Forelimb muscle (tissue), 1 donor: ENCODE measurements at places on chromosomes 13 and 19.

GRCh38 chr13:75978818-75979217 is 342.7 kb downstream of the LMO7 start:
- DNase-seq = no peak

- no peak for DNase-seq
These were observed 126.2 kb upstream of the FNDC3A start for GRCh38 chr13:48849515-48849914.

GRCh38 chr13:38543561-38543960 is 143.3 kb upstream of the FREM2 start:
- DNase-seq = no peak

- DNase-seq = no peak
These were observed 10.4 kb downstream of the ADGRE2 start for GRCh38 chr19:14768001-14768400.

DNA sequence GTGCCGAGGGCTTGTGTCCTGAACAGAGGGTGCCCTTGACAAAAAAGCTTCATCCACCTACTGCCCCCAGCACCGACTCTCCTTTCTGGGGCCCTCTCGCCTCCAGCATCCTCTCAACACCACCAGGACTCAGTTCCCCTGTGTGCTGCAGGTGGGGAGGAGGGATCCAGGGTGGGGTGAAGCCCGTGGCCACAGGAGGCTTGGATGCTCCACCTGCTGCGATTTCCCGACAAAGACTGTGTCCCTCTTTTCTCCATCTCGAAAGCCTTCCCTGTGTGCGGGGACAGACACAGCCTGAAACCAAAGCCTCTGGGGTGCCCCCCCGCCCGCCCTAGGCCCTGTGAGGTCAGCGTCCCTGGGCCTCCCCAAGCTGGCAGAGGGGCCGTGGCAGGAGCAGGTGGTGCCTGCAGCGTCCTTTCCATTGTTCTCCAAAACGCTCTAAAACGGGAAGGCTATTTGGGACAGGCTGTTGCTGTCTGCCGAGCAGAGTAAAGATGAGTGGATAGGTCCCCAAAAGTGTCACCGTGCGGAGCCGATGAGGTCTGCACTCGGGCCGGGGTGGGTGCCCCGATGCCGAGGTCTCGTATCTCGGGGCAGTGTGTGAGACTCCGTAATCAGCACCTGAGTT is 185.7 kb downstream of the PTPRS start:
- no peak for DNase-seq

- DNase-seq = no peak
These were observed 29.7 kb downstream of the NKPD1 start for GRCh38 chr19:45130888-45131615.

GRCh38 chr13:89150362-89150761 is 1479.2 kb downstream of the SLITRK5 start:
- no peak for DNase-seq

DNA sequence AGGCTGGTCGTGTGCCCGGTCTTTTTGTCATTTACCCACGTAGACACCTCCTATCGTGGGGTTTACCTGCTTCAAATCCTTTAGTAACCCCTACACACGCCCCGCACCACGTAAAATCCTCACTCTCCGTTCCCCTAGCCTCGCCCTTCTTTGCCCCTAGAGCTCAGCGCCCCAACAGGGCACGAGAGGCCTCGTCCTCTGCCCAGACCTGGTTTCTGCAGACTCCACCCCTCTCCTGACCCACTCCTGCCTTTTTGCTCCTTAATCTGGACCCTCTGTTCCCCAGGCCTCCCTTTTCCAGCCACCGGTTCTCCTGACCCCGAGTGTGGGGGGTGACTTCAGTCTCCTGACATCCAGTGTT is 412 bp downstream of the ZNF528 start:
- no peak for DNase-seq

- DNase-seq = no peak
These were observed 59.0 kb downstream of the SMARCA4 start for GRCh38 chr19:11019824-11020223.

DNA sequence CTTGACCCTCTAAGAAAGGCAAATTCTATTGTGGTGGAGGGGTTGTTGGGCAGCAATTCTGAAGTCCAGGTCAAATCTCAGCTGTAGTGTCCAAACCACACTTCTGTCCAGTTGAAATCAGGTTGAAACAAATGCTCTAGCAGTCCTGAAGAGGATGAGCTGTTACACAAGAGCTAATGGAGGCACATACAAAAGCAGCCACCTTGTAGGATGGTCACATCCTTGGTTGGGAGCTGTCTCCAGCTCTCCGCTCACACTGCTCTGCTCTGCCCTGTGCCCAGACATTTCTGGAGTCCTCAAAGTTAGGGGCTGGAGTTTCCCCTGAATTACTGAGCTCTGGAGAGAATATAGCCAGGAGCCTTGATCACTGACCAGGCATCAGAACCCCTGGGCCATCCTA is 47.2 kb downstream of the GPR12 start:
- no peak for DNase-seq

DNA sequence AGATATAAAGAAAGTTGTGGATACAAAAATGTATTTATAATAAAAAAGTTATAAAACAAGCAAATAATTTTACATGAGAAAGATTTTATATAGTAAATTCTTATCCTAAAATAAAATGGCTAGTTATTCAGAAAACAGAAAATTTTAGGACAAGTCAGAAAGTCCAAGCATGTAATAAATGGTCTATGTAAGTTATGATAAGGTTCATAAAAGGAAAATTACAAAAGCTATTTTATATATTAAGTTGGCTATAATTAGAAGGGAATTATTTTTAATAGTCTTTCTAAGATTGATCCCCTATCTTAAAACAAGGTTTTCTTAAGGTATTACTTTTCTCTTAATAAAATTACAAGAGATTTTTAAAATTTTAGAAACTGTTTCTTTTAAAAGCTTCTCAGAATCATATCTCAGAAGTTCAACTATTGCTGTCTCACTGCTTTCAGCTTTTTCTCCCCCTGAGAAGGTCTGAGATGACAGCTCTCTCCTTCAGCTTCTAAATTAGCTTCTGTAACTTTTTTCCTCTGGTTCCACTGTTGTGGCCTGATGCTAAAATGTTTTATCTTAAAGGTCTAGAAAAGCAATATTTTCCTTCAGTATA is 8.7 kb downstream of the CCDC169 start:
- DNase-seq = no peak

GRCh38 chr19:49133621-49134454 is 14.5 kb downstream of the PPFIA3 start:
- DNase-seq = no peak

GRCh38 chr19:8593931-8594330 is 16.6 kb downstream of the ADAMTS10 start:
- DNase-seq = no peak

DNA sequence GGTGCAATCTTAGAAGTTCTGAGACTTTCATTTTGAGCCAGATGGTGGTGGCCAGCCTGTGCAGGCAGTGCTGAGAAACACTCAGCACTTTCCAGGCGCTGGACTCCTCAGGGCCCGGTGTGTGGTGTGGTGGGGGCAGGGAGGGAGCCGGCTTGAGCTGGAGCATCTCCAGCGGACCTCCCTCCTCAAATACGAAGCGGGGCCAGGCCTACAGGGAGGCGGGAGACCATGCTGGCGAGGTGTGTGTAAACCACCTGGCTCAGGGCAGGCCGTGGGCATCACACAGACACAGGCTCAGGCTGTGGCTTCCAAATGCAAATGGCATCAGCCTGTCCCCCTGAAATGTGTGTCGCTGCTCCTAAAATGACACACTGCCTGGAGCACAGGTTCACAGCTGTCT is 33.3 kb upstream of the RANBP3 start:
- no peak for DNase-seq

GRCh38 chr19:51025401-51025800 is 1.0 kb downstream of the KLK11 start:
- no peak for DNase-seq

GRCh38 chr13:21625366-21625765 is 21.4 kb upstream of the MICU2 start:
- DNase-seq = no peak

DNA sequence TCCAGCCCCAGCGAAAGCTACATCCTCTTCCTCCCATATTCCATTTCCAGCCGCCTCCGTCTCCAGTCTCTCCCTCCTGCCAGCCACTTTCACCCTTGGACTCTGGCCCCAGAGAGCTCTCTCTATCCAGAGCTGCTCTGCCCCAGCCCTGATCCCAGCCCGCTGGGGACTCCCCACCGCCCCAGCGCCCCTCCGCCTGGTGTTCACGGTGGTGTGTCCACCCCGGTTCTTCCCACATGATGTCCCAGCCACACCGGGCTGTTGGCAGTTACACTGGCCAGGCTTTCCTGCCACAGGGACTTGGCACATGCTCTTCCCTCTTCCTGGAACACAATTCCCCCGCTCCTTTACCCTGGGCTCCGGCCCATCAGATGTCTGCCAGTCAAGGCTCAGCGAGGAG is 11.3 kb upstream of the EMC10 start:
- DNase-seq = no peak

DNA sequence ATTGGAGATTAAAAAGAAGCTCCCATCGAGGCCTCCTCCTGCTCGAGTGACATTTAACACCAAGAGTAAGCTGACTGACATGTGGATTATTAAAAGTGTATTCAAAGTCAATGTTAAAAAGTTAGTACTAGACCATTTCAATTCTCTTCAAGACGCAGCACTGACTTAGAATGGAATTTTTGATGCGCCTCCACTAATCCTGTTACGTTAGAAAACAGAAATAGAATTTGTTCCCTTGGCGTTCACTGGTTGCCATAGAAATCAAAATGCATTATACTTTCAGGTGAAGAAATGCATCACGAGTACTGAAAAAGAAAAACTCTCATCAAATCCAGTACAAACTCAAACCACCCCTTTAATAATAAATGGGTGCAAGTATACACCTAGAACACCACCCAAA is 42.2 kb downstream of the BRD4 start:
- DNase-seq = no peak

DNA sequence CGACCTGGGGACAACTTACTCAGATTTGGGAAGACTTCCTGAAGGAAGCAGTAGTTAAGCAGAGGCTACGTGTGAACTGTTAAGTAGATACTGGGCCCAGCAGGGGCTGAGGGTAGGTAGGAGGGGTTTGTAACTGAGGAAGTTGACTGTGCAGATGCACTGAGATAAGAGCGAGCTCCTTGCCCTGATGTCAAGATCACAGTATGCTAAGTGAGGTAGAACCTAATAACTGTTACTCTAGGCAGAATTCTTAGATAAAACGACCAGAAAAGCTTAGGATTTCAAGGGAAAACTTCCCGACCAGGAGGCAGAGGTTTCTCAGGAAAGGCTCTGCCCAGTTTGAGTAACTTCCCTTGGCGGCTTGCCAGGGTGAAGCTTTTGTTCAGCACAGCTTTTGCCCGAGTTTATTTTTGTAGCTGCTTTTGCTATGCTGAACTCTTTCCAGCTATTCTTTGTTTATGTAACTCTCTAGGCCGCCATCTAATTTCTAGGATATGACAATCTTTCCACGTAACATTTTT is 632.1 kb downstream of the DIAPH3 start:
- no peak for DNase-seq

DNA sequence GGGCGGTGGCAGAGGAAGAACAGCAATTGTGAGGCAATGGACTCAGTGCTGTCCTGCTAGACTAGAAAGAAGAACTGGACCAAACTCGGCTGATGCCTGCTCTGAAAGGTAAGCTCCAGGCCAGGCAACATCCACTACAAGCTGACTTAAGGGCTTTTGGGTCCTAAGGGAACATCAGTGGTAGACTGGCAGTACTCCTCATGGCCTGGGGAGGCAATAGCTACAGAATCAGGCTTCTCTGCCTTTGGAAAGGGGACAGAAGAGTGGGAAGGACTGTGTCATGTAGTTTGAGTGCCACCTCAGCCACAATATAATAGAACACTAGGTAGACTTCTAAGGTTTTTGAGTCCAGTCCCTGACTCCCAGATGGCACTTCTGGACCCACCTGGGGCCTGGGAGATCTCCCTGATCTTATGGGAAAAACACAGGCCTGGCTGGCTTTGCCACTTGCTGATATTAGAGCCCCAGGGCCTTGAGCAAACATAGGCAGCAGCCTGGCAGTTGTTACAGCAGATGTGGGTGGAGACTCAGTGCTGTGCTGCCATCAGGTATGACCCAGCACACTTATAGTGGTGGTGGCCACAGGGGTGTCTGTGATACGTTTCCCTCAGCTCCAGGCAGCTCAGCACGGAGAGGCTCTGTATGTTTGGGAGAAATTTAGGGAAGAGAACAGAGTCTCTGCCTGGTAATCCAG is 9.2 kb upstream of the CLC start:
- no peak for DNase-seq

DNA sequence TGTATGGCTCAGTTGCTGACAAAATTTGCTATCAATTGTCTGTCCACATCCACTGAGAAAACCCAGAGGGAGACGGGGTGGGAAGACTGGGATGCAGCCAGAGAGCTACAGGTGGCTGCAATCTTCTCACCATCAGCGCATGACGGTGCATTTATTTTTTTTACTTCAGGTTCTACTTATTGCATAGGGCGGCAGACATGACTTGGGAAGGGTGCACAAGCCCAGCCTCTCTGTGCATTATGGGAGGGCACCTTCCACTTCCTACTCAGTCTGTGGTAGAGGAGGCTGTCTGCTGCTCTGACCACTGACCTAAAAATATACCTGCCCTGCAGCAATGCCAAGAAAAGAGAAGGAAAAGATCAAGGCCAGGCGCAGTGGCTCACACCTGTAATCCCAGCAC is 73.1 kb downstream of the ABCC4 start:
- no peak for DNase-seq

DNA sequence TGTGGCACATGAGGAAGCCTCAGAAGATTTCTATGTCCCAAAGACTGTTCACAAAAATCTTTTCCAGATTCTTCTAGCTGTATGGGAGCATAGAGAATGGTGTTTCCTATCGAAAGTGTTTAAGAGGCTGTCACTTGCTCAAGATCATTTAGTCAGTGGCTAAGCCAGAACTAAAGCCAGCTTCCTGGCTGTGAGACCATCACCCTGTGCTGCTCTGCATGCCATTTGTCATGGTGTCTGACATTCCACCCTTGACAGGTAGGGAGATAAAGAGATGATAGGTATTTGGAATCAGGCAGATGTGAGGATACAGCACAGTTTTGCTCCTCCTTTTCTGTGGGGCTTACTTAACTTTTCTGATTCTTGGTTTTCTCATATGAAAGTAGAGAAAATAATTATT is 177.3 kb downstream of the DNAJC15 start:
- no peak for DNase-seq

- no peak for DNase-seq
These were observed 24.5 kb upstream of the TFDP1 start for GRCh38 chr13:113559901-113560644.

DNA sequence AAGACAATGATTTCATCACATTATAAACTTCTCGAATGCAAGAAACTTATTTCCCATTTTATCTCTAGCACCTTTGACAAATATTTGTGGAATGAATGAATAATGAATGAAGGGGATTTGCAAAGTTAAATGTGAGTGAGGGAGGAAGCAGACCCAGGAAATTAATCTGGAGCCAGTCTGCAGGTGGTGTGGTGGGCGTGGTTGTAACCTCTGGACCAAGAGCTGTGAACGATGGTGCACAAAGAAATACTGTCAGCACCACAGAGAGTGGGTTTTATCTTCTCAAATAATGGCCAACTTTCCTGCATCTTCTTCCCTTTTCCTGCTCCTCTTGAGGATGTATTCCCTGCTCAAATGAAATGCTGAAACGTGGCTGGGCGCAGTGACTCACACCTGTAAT is 11.0 kb upstream of the ZNF792 start:
- DNase-seq = no peak

GRCh38 chr13:59319276-59319675 is 844.5 kb downstream of the DIAPH3 start:
- DNase-seq = no peak
